Stimulated activated CD4-positive, alpha-beta T cell treated with anti-CD3 and anti-CD28 coated beads, Interleukin-15, amount 100 ng/mL, for 1 hour (primary cell): ENCODE measurements at places on chromosomes 12 and 14.

DNA sequence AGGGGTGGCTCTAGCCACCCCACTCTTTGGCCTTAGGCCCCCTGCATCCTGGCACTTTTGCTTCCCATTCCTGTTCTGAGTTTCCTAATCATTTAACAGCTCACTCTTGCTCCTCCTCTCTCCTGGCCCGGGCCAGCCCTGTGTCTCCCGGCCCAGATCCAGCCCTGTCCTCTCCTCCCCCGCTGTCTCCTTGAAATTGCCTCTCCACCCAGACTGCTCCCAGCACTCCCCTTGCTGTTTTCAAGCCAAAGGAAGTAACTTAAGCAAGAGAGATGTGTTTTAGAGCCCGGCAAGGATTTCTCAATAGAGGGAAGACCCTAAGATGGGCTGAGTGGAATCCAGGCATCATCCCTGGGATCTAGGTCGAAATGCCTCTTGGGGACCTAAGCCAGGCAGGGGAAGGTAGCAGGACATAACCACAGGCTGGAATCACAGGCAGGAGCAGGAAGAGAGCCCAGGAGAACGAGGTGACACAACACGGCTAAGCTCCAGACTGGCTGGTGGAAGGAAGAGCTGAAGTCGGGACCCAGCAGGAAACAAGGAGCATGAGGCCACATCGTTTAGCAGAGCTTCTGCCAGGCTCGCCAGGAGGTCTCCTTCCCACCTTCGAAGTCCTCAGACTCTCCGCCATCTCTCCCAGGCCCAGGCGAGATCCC lies 2.0 kb upstream of the LRP1-AS start:
- DNase-seq: no peak

DNA sequence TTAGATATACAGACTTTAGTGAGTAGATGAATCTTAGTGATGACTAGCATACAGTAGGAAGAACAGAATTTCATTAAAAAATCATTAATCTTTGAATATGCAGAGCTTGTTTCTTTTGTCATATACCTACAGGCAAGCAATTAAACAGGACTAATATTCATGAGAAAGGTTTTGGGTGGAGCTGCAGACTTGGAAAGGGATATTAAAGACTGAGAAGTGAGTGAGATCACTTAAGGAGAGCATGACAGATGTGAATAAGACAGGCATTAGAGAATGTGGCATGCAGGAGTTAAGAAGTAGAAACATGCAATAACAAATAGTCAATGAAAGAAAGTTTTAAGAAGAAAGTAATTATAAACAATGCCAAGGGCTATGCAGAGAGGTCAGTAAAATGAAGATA lies 187.7 kb downstream of the TMTC3 start:
- DNase-seq: no peak

- no peak for DNase-seq
Measured at GRCh38 chr14:71539650-71540285, 392.5 kb upstream of the RGS6 start.

DNA sequence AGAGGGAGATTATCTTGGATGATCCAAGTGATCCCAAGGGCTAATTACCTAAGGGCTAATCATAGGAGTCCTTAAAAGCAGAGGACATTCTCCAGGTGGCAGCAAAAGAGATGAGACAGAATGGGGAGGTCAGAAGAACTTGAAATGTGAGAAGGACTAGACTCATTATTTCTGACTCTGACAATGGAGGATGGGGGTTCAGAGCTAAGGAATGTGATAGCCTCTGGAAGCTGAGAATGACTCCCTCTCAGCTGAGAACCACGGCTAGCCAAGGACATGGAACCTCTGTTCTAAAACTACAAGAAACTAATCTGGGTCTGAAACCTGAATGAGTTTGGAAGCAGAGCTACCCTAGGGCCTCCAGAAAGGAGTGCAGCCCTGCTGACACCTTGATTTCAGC lies 35.6 kb upstream of the ANKS1B start:
- DNase-seq: no peak

- no peak for DNase-seq
Measured at GRCh38 chr12:32024884-32025592, 65.8 kb downstream of the RESF1 start.

DNA sequence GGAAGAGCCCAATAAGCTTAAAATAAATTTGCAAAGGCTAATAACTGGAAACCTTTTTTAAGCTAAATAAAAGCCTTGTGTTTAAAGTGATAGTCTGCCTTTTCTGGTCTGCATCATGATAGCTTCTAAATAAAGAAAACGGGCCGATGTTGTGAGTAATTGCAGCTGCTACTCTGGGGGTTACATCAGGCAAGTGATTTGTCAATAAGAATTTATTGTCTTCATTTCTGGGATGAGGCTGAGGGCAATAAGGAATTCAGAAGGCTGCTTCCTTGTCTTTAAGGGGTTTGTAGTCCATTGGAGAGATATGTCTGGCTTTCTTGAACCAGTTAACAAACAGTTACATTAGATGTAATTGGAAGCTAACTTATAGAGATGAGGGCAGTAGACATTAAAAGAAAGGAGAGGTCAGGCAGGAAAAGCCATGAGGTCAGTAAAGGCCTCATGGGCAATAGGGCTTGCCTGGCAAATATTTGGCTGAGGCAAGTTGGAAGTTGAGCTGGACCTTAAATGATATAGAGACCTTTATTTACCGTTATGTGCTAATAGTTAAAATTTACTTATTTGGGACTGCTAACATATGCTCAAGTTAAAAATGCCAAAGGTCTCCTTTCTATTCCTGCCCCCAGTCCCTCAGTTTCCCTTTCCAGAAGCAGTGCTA lies 85.0 kb downstream of the CRADD start:
- DNase-seq: no peak

- no peak for DNase-seq
Measured at GRCh38 chr14:92958373-92959188, 35.6 kb downstream of the CHGA start.

- DNase-seq: no peak
Measured at GRCh38 chr14:94372021-94372605, 16.3 kb downstream of the SERPINA1 start.

DNA sequence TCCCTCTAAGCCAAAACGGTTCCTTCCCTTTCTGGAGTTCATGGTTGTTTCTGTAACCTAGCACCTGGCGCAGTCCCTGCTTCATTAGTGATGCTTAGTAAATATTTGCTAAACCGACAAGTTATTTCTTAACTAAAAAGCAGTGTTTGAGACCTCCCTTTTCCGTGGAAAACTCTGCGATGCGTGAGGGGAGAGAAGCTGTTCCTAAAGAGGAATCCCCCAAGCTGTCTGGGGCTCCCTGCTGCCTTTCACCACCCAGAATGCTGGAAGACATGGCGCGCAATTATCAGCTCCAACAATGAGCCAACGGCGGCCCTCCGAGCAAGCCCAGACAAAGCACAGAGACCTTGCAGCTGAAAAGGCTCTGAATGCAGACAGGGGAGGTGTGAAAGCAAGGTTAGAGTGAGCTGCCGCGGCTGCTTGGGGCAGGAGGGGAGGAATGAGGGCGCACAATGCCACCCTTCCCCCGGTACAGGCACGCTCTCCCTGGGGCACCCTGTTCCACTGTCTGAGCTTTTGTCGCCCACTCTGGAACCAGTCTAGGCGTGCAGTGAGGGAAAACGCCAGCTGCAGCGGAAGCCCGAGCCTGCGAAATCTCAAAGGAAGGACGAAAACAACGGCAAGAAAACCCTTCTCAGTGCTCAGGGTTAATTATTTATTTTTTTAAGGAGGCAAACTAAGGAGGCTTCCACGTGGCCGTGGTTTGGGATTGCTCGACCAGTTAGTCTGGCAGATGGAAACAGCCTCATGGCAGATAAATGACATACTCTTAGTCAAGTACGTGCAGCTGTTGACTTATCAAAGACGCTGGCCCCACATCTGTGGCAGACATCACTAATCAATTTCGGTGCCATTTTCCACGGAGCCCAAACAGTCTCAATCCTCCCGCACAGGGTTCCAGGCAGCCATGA lies 66.3 kb downstream of the RBM19 start:
- DNase-seq: no peak

- no peak for DNase-seq
Measured at GRCh38 chr12:123336530-123336929, 28.1 kb downstream of the SBNO1 start.

DNA sequence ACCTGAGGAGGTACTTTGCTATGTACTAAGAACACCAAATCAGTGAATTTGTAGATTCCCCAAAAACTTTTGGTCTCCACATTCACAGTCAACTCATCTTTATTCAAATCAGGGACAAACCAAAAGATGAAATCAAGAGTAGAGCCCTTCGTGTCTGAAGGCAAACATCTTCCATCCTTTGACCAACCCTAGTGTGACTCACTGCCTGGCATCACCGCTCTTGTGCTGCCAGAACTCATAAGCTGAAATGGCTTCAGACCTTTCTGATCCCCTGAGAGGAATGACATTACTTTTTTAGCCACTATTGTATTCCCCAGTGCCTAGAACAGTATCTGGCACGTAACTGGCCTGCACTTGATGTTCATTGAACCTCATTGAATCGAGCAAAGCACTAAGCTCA lies 50.1 kb downstream of the GOLGA5 start:
- no peak for DNase-seq

DNA sequence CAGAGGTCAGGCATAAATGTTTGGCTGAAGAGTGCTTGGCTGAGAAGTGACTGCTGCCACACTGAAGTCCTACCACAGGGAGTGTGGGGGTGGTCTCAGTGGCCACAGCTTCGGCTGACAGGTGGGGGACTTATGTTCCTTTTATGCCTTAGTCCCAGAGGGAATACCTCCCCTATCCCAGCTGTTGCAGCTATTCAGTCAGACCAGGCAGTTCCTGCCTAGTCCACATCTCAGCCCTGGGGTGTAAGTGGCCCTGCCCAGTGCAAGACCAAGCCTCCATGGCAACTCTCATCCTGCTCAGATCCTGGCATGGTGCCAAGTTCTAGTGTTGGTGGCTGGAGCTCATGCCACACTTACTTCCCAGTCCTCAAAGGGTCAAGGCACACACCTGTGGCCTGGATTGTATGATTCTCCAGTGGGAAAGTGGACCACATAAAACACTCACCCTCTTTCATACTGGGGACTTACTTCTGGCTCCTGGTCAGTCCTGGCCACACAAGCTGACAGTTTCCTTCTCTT lies 161.3 kb upstream of the CAND1 start:
- no peak for DNase-seq

- DNase-seq: no peak
Measured at GRCh38 chr14:103563226-103563620, 463 bp downstream of the COA8 start.

DNA sequence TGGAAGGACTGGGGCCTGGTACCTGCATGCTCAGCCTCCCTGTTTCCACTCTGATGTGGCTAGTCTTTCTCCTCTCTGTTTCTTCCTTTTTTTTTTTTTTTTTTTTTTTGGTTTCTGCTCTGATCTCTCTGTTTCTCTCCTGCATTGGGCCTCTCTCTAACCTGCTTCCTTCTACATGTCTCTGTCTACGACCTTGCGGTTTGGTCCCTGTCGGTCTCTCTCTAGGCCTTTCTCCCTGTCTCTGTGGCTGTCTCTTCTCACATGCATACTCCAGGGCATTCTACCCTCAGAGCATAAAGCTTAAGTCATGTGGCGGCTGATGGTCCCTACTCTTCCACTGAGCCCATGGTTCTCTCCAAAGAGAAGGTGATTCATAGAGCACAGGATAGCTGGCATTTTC lies 1096.6 kb downstream of the BCL11B start:
- no peak for DNase-seq

GRCh38 chr14:88166616-88167015 lies 156.5 kb downstream of the KCNK10 start:
- no peak for DNase-seq

DNA sequence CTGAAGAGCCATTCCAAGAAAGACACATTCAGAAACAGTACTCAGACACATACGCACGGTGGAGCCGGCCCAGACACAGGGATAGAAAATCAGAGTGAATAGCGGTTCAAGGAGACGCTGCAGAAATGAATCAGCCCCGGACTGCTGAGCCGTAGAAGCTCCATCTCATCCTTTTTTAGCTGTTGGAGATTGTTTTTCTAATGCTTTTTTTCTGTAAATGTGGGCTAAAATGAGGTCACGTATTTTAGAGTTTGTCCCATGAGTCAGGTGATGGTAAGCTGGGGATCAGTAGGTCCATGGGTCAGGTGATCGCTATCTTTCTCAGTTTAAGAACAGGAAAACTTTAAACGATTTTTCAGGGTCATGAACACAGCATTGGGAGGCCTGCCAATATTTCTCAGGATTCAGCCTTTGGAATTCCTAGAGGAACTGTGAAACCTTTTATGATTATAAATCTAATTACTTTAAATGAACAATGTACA lies 202.4 kb downstream of the ITPR2 start:
- DNase-seq: no peak

GRCh38 chr12:23666866-23667265 lies 282.6 kb downstream of the SOX5 start:
- DNase-seq: no peak

DNA sequence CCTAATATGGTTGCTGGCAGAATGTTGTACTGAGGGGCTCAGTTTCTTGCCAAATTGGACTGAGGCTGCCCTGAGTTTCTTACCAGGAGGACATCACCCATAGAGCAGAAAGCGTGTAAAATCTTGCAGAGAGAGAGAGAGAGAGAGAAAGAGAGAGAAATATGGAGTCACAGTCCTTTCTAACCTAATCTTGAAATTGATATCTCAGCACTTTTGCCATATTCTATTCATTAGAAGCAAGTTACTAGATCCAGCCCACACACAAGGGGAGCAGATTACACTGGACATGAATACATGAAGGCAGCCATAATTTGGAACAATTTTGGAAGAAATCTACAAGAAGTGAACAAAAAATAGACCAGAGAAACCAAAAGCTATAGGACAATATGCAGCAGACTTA lies 4.1 kb upstream of the CD163L1 start:
- no peak for DNase-seq

DNA sequence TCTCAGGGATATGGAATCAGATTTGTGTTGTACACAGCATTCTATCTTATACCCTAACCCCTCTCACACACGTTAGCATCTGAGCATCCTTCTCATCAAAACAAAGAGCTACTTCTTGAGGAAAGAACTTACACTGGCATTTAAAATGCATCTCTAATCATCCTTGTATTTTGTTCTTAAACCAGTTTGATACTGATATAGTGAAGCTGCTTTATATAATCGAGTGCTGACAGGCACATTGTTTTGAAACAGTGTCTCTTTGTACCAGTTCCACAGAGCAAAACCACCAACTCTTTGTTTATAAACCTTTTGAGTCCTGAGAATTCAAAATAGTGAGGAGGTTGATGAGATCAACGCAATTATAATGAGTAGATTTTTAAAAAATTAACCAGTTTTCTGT lies 8.8 kb downstream of the GPR33 start:
- DNase-seq: no peak

- no peak for DNase-seq
Measured at GRCh38 chr14:33964599-33965317, 13.9 kb upstream of the EGLN3 start.

- no peak for DNase-seq
Measured at GRCh38 chr12:93913845-93914244, 234.5 kb upstream of the PLXNC1 start.

DNA sequence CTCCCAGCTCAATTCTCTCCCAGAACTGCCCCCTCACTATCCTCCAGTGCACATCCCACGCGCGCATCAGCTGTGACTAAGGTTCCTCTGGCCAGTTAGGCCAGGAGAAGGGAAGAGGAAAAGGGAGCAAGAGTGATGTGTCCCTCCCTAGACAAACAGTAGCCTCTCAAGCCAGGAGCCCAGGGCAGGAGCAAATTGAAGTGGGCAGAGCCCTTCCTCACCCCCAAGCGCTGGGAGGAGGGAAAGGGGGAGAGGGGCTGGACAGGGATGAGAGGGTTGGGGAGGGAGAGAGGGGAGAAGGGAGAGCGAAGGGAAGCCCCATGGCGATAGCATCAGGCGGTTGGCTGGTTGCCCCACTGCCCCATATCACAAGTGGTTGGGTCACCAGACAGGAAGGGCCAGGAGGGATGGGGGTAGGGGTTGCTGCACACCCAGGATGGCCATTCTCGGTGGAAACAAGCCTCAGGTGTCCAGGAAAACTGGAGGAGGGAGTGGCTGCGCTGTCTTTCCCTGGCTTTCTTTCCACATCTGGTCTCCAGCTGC lies 1.1 kb downstream of the CD63 start:
- DNase-seq: no peak
